ENCODE measurements at places on chromosomes 6 and 20.

- no peak for DNase-seq
These were observed 192.7 kb upstream of the PMEPA1 start for GRCh38 chr20:57902473-57902872.

DNA sequence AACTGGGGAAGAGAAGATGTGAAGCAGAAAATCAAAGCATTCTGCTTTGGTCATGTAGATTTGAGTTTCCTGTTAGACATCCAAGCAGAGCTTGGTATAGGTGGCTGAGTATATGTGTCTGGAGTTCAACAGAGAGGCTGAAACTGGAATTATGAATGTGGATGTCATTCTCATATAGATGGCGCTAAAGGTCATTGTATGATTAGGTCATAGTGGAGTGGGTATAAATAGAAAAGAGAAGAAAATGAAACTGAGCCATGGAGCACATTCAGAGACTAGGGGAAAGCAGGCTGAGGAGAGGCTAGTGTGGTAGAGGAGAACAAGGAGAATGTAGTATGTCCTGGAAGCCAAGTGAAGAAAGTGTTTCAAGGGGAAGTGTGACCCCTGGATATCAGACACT, 295.6 kb upstream of the PLN start:
- DNase-seq, result no peak

GRCh38 chr20:54062812-54063280, 7.5 kb downstream of the BCAS1 start:
- no peak for DNase-seq

DNA sequence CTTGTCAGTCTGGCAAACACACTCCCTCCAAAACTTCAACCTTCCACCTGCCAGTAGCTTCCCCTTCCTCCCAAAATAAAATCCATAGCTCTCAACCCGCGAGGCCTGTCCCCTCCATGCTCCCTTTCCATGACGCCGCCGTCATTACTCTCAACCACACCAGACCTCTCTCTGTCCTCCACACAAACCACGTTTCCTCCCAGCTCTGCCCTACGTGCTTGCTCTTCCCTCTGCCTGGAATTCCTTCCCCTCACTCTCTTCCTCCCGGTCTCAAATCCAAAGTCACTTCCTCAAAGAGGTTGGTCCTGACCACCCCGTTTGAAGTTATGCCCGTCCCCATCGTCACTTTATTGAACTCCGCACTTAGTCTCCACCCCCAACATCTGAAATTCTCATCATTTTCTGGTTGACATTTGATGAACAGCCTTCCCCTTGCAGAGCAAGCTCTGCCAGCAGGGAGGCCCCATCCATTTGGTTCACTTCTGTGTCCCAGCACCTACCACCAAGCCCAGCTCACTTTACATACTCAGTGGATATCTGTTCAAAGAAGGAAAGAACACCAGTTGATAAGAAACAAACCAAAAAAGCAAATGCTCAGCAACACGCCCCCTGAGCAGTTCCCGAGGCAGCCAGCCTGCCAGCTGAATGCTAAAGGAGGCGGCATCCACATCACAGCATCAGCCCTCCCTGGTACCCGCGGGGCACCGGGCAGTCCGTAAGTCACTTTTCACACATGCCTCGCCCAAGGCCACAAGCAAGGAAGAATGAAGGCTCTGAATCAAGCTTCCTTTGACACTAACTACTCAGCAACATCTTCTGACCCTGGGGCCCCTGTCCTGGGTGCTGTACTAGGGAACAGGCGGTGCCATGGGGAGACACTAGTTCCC, 125.0 kb downstream of the NFATC2 start:
- DNase-seq, result no peak

GRCh38 chr6:132391391-132392269, 9.6 kb downstream of the MOXD1 start:
- peak; percentile 40 for DNase-seq

- no peak for DNase-seq
These were observed 58.2 kb downstream of the HAO1 start for GRCh38 chr20:7882076-7882475.

DNA sequence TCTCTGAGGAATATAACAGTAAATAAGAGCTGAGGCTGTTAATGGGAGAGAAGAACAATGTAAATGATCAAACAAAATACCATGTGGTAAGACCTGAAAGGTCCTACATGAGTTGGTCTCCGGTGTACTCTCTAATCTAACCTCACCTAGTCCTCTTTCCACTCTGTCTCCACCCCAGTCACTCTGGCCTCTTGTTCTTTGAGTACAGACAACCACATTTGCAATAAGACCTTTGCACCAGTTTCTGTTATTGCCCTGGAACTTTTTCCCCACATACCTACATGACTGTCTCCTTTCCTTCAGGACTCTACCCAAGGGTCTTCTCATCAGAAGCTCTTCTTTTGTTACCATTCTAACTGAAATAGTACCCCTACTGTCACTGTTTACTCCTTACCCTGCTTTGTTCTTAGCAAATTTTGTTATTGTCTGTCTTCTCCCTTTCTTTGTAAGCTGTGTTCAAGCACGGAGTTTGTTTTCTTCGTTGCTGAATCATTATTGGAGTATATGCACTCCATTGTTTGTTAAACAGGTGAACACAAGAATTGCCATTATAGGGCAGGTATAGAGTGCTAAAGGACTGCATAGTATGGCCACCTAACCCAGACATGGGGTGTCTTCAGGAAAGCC, 37.3 kb downstream of the MAPK14 start:
- DNase-seq, result no peak

GRCh38 chr6:16630026-16630643, 131.1 kb downstream of the ATXN1 start:
- DNase-seq, result no peak

- DNase-seq, result no peak
These were observed 460.4 kb upstream of the RUNX2 start for GRCh38 chr6:44867571-44868334.

- DNase-seq, result no peak
These were observed 6.3 kb upstream of the AP5S1 start for GRCh38 chr20:3813848-3814581.

GRCh38 chr20:23877524-23877923, 2.0 kb downstream of the CST5 start:
- DNase-seq, result no peak

DNA sequence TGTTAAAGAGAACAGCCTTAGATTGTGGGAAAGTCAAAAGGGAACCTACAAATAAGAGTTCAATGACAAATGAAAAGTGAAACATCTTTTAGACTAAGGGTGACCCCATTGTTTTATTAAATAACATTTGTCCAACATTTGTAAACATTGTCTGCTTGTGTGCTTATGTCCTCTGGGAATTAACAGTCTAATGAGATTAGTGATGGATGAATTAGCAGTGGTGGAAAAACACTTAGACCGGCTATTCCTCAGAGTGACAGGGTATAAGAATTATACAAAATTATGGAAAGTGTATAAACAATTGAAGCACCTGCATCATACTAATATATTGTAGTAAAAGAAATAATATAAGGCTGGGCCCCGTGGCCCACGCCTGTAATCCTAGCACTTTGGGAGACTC, 29.3 kb upstream of the HFE start:
- DNase-seq, result no peak
